Left lobe of liver (tissue), 2 donors: ENCODE measurements at places on chromosomes 2 and 18.
A peak's percentile ranks its signal among the peaks of the same experiment; 100 is the strongest.

DNA sequence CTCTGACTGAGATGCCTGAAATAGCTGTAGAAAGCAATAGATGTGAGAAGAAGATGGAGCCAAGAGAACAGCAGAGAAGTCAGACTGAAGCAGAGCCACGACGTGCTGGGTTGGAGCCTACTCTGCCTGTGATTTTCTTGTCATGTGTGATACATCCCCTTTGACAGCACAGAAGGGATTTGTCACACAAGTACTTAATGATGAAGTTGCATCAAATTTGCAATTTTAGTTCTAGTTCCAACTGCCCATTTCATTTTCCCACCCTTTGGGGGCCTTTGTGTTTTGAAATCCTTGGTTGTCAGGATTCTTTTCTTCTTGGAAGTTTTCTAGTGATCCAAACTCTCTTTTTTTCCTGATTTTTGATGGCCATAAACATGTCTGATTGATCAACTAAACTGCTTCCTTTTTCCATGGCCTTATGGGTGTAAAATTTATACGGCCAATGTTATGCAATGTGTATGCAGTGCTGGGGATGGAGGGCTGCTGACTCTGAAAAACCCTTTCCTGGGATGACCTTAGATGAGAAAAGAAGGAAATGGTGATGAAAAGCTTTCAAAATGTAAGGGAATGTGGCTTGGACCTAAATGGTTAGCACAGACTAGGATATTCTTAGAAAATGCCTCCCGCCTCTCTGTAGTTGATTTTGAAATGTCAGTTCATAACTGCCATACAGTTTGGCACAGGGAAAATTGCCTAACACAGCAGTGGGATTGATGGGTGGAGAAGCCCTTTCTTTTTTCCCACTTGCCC, 9.6 kb upstream of the B3GNT2 start:
- no peak for DNase-seq

DNA sequence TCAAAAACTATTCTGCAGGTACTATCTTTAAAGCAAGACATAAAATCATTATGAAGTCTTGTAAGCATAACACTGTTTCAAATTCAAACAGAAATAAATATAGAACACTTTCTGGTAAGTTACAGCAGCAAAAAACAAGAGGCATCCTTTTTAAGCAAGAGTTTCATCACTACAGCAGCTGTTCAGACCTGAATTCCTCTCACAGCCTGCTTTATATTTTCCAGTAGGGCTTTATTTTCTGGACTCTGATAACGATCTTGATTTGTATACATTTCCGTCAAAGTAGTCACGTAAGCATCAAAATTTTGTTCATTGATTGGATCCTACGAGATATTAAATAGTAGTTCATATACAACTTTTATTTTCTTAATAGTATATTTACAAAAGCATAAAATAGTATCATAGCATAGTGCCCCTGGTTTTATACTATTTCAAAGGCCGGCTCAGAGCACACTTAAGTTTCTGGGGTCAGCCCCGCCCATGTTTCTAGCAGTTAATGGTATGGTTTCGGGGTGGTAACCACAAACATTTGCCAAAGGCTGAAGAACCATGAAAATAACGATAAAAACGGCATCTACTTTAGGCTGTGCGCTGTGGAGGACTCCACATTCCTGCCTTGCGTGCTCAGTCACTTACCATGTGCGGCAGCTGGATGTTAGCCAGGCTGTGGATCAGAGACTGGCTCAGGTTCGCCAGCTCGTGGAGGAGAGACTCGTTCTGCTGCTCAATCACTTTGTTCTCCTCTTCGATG, 47.5 kb upstream of the PXDN start:
- no peak for DNase-seq

DNA sequence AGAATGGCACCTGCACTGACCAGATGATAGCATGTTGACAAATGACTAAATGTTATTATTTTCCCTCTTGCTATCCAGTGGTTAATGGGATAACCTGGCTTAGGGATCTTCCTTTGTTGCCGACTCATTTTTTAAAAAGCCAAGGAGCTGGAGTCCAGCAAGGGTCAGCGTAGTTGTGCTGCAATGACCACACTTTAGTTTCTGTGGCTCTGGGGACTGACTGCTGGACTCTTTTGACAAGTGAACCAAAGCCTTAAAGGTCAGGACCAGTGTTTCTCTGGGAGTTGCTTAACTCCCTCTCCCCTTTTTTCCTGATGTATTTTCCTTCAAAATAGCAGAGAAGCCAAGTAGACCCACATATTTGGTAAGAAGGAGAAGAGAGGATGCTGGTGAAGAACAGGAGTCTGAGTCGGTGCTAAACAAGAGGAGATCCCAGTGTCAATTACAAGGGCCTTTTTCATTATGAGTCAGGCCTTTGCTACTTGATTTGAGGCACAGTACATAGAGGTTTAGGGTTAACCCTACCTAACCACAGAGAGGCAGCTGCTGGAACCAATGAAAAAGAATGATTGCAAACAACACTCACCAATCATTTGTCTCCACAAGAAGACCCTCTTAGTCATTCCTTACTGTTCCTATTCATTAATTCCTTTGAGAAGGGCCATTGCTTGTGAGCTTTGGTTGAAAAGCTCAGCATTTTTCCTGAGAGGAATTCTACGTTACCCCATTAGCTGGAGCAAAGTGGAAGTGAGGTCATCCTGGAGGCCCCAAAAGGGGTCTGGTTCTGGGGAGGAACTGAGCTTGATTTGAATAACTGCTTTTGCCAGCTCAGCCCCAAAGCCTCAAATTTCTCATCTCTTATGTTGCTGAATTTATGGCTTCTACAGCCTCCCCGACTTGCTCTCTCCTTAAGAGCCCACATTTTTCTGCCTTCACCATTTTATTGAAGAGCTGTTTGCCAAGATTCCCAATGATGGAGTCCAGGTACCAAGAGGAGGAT, 137.6 kb upstream of the HNMT start:
- DNase-seq = no peak

DNA sequence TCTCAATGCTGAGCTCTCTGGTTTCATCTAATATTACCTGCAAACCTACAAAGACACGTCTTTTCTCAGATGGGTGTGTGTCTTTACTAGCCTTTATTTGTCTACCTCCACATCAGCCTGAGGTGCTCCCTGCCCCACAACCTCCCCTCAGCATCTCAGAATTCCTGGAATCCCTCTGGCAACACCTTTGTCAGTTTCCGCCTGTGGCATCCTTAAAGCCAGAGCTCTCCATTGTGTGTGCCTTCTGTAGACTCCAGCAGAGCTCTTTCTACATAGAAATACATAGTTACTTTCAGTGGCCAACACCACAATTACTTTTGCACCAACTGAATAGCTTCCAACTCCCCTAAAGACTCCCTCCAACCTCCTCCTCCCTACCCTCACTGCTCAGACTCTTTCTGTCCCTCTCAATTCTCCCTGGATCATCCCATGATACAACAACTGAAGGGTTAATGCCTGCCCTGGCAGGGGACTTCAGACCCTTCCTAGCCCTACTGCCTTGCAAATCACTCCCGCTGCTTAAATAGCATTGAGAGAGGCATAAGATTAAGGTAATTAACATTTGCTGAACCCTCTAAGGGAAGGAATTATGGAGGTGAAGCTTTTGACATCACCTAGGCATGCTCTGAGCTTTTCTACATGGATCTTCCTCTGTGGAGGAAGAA, 39.6 kb upstream of the RMDN2 start:
- DNase-seq = no peak

- no peak for DNase-seq
Observed at GRCh38 chr2:201668402-201668910, 25.2 kb upstream of the TMEM237 start.

GRCh38 chr2:43018179-43019024, 208.0 kb downstream of the ZFP36L2 start:
- peak; percentile 84 for DNase-seq

- DNase-seq = no peak
Observed at GRCh38 chr2:186455613-186456012, 30.4 kb upstream of the ZC3H15 start.

DNA sequence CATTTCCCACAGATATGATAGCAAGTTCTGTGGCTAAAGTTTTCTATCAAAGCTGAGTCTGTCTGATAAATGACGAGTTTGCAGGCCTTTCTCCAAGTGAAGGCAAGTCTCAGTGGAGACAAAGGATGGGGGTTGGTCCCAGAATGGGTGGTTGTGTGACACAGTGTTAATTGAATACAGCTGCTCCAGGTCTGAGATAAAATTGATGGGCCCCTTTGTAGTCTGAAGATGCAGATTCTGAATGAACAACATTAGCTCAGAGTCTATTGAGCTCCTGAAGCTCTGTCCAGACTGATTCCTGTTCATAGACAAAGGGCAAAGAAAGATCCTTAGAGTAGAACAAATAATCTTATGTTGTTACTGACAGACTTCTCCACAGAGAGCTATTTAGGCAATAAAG, 296.9 kb upstream of the CYRIA start:
- no peak for DNase-seq

GRCh38 chr2:120622159-120622869, 113.4 kb upstream of the GLI2 start:
- no peak for DNase-seq

- no peak for DNase-seq
Observed at GRCh38 chr2:176418768-176419167, 149.5 kb downstream of the MTX2 start.

- no peak for DNase-seq
Observed at GRCh38 chr2:74267068-74267467, 68.7 kb downstream of the MTHFD2 start.

DNA sequence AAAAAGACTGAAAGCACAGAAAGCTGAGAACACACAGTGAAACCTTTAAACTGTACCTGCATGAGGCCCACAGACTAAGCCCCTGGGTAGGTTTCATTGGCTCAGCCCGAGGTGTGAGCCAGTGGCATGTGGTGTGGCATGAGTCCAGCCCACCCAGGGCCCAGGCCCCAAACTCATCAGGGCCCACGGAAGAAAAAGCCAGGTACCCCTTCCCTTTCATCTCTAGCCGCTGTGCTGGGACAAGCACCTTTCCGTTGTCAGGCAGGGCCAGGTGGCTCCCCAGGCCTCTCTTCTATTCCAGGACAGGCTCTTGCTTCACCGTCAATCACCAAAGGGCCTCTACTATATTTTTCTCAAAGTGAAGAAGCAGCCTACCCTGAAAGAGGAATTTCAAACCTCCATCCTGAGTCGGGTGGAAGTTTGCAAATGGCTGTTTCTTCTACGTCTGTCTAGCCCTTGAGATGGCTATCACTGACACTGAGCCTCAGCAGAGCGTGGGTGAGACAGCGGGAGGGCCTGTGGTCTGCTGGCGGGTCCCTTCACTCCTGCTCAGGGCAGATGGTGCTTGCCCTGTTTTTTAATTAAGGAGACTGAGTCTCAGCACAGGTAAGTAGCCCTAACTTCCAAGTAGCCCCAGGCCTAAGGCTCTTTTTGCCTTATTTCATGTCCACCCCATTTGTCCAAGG, 8.6 kb downstream of the DNAJB2 start:
- DNase-seq = no peak

DNA sequence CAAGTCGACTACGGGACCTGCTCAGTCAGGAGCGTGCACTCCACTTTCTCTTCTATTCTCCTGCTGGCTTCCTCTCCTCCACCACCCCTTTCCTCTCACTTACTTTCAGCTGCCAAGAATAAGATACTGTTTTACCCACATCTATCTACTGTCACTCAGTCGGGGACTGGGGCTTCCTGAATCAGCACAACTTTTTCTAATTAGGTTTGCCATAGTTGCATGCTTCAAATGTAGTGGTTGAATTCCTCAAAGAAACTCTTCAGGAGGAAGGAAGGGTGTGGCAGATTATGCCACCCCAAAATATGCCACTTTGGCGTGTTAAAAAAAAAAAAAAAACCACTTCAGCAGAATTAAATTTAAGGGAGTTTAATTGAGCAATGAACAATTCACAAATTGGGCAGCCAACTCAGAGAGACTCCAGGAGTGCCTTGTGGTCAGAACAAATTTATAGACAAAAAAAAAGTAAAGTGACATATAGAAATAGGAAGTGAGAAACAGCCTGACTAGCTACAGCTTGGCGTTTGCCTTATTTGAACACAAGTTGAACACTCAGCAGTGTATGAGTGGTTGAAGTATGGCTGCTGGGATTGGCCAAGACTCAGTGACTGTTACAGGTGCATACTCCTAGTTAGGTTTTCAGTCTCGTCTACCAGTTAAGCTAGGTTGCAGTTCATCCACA, 32.5 kb upstream of the RMDN2 start:
- no peak for DNase-seq

DNA sequence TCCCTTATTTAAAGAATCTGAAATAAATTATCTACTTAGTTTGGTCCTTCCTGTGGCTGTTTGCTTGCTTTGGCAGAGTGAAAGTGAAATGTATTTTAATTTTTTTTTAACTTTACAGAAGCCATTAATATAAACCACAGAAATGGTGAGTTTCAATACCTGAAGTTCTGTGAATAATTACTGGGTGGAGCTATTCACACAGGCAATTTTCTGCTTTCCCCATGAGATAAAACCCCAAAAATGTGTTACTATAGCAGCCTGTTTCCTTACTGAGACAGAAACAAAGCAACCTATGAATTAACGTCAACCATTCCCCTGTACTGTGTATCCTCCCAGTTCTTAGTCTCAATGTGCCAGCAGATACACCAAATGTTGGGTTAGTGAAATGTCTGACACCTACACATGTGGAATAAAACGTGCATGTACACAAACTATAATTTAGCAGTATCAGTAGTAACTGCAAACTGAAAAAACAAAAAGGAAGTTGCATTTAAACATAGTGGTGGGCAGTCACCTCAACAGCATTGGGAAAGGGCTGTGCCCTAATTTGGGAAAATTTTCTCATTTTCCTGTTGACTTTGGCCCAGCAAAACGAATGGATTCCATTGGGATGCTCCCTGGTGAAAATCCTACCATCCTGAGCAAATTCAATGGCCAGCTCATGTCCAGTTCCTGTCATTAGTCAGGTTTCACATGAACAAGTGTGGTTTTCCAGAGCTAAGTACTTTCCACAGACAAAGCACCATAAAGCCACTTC, 73.1 kb upstream of the RMDN2 start:
- DNase-seq = no peak

DNA sequence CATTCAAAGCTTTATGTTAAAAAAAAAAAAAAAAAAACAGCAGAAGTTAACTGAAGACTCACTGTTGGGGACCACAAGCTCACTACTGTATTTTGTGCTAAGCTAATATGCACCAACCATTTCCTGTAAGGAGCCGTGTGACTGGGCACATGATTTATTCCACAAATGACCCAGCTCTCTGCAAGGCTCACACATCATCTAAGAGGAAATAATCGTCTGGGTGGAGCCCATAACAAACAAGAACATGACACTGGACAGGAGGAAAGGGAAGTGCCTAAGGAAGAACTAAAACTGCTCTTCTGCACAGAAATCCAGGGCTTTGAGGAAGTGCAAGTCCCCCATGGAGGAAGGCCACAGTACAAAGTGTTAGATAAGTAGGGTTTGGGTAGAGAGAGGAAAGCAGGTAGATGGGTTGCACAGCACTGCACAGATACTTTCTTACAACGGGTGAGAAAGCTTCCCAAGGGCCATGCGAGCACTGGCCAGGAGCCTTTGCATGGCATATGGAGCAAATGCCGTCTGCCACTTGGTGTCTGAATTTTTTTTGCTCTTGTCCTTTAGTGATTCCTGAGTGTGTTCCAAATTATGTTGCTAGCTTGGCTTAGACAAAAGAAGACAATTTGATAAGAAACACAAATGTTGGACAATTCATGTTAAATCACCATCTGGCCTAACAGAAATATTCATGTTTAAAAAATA, 24.4 kb downstream of the NFE2L2 start:
- DNase-seq = no peak

GRCh38 chr2:132733094-132733493, 63.1 kb upstream of the LYPD1 start:
- no peak for DNase-seq

- DNase-seq = no peak
Observed at GRCh38 chr2:207934720-207935119, 90.6 kb downstream of the PLEKHM3 start.

GRCh38 chr2:195364015-195364965, 292.7 kb upstream of the SLC39A10 start:
- no peak for DNase-seq
